ENCODE measurements at places on chromosomes 2 and 18.

- DNase-seq: no peak
Observed at GRCh38 chr18:70659036-70659925, 370.4 kb downstream of the SOCS6 start.

- no peak for DNase-seq
Observed at GRCh38 chr2:99425022-99425421, 64.8 kb downstream of the REV1 start.

DNA sequence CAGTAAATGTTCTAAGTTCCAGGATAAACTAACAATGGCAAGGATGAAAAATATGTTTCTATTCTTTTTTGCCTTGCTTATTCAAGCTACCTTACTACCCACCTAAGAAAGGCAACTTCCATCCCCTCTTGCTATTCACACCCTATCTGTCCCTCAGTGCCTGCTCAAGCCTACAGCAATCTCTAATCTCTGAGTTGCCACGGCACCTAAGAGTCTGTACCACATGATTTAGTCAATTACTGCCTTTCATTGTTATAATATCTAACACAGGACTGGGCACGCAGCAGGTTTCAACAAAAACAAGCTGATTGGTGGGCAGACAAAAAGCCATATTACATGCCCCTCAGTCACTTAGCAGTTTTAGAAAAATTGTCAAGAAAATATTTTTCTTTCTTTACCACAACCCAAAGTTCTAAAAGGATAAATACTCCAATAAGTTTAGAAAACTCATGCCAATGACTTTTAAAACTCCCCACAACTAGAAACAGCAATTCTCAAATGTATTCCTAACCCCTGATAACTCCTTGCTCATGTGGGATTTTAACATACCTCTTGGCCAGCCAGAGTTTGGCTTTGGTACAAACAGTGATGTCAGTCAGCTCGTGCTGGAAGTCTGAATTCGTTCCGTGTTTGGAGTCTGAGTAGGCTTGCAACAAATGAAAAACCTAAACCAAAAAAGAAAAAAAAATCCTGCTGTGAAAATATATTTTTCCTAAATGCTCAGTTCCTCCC, 117.3 kb upstream of the ZFP36L2 start:
- no peak for DNase-seq

- no peak for DNase-seq
Observed at GRCh38 chr18:55912919-55913318, 324.9 kb upstream of the TCF4 start.

DNA sequence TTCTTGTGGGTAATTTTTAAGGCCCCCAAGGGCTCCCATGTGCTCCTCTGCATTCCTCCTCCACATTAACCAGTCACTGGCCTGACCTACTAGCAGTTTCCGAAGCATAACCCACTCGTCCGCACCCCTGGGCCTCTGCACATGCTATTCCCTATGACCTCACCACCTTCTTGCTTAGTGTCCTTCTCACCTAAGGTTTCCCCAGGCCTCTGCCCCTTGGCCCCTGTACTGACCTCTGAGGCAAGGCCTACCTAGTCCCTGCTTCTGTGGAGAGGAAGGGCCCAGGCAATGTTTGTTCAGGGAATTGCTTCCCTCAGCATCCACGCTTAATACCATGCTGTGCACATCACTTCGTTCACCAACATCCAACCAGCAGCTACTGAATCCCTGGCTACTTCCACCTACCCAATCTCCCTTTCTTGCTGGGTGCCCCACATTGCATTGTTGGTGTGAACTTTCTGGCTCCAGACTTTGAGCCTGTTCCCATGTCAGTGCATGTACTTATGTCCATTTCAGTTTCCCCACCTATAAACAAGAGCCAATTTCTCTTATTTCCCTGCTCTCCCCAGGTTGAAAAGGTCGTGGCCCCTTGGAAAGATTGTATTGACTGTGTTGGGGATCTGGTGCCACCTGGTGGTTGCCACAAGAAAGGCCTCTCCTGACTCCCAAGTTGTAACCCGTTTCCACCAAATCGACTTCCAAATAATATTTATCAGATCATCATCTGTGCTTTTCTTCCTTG, 19.2 kb upstream of the TMEM177 start:
- DNase-seq: peak; percentile 64

GRCh38 chr18:75714766-75715165, 287.3 kb upstream of the SMIM21 start:
- no peak for DNase-seq

- no peak for DNase-seq
Observed at GRCh38 chr2:196163285-196163684, 8.1 kb downstream of the STK17B start.

DNA sequence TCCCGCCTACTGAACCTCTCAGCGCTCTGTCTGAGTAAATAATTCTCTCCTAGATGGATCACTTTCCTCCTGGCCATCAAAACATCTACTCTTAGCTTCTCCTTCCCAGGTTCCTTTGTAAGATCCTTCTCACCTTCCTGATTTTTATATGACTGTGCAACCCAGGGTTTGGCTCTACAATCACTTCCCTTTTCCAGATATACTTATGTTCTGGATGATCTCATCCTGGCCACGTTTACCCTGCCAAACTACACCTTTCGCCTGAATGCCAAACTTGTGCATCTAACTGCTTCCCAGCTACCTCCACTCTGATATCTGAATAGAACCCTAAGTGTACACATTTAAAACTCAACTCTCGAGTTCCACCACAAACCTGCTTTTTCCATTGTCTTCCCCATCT, 290.5 kb upstream of the REV1 start:
- DNase-seq: no peak

All from nephron progenitor cell (in vitro differentiated cells).